Hematopoietic multipotent progenitor cell treated with erythropoietin and hydrocortisone succinate and interleukin-3 and kit ligand, for 17 days (in vitro differentiated cells): ENCODE measurements at places on chromosomes 5 and 9.

DNA sequence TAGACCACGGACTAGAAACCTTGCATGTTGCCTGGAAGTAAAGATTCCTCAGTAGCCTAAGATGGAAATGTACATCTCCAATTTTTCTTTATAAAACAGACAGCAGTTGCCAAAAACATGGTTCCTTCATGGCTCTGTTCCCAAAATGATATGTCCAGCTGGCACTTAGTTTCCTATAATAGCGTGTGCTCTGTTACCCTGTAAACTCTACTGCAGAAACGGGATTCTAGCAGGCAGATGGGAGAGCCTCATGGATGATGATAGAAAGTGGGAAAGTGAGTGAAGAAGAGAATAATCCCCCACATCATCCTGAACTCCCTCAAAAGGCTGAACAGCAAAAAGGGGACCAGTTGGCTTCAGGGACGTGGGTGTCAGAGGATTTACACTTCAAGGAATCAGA, 118.2 kb downstream of the FRMD3 start:
- no peak for DNase-seq

- DNase-seq = no peak
Measured at GRCh38 chr5:142883025-142883424, 112.8 kb downstream of the ARHGAP26 start.

DNA sequence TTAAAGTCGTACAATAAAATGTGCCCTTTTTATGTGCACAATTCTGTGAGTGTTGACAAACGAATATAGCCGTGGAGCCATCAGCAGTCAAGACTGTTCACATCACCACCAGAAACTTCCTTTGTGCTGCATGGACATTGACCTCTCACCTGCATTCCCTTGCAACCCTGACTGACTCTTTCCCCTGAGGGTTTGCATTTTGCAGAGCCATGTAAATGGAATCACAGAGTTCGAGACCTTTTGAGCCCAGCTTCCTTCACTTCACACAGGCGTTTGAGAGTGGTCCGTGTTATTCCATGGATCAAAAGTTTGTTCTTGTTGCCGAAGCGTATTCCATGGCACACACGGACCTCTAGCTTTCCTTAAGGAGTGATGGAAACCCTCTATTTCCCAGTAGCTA, 328.2 kb downstream of the DRD1 start:
- no peak for DNase-seq

DNA sequence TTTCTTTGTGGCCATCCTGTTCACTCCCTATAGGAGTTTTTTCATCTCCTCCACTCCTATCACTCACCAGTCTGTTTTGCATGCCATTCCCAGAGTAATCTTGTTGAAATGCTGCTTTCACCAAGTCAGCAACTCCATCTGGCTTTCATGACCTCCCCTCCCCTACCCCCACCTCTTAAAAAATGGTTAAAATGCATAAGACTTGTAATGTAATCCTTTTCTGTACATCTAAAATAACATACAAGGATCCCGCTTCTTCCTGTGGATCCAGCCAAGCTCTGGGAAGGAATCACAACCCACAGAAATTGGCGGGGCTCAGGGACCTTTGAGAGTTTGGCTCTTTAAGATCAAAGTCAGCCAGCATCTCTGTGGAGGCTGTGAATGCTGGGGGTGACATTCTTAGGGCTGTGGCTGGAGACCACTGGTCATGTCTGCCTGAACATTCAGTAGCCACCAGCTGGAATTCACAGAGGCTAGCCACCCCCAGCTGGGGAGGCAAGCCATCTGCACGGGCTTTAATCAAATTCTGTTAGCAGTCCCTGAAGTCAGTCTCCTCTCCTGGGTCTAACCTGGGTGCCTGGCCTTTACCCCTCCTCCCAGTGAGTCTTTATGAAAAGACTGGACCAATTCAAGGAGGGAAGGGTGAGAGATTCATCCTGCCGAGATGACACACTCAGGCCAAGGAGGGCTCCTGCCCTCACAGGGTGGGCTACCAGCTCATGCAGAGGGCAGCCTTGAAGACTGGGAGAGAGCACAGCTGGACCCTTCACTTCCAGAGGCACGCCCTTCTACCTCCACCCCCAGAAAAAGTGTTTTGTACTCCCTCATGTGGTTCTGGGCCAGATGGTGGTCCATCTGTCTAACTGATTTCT, 132.9 kb downstream of the LIFR start:
- DNase-seq = no peak

DNA sequence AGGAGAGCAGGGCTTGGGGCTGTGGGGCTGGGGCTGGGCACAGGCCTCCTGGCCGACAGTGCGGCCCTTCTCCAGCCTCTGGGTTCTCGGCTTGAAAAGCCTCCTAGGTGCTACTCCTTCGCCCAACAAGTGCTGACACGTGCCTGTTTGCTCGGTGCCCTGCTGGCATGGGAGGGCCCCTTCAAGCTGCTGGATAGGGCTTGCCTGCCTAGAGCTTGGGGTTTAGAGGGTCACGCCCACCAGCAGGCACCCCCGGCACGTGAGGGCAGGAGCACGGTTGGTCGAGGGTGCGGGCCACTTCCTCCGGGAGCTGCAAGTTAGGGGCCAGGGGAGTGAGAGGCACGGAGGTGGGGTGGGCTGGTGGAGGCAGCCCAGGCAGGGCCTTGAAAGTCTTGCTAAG, 106.2 kb downstream of the RXRA start:
- no peak for DNase-seq

DNA sequence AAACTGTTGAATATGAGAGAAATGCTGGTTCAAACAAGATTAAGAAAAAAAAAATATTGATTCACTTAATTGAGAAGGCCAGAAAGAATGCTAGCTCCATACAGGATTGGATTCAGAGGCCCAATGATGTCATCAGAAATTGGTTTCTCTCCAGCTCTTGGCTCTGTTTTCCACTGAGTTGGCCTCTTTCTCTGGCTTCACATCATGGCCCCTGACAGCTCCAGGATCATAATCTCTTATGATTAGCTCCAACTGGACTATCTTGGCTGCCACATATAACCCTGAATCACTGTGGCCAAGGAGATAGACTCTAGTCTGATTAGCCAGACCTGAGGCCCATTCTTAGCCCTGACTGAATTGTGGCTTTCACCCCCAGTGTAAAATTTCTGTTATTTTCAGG, 244.7 kb upstream of the GRAMD2B start:
- DNase-seq = no peak

- DNase-seq = no peak
Measured at GRCh38 chr5:1512541-1513291, 11.0 kb downstream of the LPCAT1 start.

- peak; percentile 63 for DNase-seq
Measured at GRCh38 chr9:131762356-131762932, 22.6 kb upstream of the RAPGEF1 start.

- no peak for DNase-seq
Measured at GRCh38 chr9:27787891-27788290, 214.6 kb upstream of the C9orf72 start.

GRCh38 chr9:79656169-79656568, 84.4 kb downstream of the TLE4 start:
- no peak for DNase-seq

GRCh38 chr9:109456811-109457210, 41.3 kb downstream of the PTPN3 start:
- DNase-seq = no peak

DNA sequence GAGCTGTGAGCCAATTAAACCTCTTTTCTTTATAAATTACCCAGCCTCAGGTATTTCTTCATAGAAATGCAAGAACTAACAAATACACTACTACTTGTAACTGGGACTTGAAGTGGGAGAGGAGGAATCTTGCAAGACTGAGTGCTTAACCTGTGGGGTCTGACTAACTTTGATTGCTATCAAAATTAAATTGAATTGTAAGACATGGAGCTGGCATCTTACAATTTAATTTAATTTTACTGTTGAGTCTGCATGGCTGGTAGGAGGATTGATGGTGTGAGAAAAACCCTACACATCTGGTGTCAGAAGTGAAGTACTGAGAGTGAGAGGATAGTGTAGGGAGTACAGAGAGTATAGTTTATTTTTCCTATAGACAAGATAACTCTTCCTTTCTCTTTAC, 1259.9 kb downstream of the CDH12 start:
- no peak for DNase-seq

GRCh38 chr9:112542593-112543292, 56.1 kb downstream of the KIAA1958 start:
- DNase-seq = no peak

DNA sequence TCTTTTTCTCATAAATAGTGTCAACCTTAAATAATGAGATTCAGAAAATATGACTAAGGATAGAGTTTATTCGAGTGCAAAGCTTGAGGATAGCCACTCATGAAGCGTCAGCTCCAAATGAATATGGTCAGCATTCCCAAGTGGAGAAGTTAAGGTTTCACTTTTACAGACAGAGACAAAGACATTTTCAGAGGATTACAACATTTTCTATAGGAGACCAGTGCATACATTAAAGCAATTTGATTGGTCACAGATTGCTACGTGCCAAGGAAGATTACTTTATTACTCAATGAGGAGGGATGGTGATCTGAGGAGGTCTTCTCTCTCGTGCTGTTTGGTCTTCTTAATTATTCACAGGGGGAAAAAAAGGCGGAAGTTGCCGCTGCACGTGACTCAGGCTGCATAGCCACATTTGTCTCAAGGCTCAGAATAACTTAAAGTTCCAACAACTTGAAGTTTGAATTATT, 60.1 kb upstream of the SPATA31C2 start:
- DNase-seq = no peak

GRCh38 chr5:138504799-138505198, 38.2 kb downstream of the ETF1 start:
- DNase-seq = no peak

DNA sequence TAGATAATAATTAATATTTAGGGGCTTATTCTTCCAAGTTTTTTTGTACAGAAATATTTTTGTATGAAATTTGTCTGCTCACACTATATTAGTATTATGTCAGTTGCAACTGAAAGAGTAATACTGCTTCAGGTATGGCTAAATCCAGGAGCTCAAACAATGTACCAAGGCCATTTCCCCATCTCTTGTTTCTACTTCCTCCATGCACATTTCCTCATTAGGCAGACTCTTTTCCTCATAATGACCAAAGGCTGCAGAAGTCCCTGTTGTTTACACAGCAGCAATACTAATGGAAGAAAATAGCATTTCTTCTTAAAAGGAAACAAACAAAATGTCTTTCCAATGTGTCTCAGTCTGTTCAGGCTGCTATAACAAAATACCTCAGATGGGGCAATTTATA, 9.2 kb upstream of the OTULINL start:
- no peak for DNase-seq

GRCh38 chr9:99299211-99300102, 77.4 kb downstream of the SEC61B start:
- no peak for DNase-seq

DNA sequence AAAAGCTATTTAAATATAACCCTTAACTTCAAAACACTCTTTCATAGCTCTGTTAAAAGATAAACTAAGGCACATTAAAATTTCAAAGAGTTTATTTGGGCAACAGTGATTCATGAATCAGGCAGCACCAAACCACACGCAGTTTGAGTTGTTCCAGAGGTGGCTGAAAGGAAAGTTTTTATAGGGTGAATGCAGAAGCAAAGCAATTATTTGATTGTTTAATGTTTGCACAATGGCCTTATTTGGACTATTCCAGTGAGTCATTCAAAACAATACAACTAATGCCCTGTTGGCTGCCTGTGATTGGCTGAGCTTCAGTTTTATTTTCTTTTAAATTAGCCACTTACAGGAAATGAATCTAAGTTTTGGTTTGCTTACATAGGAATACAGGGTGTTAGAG, 125.3 kb downstream of the CEP120 start:
- no peak for DNase-seq

DNA sequence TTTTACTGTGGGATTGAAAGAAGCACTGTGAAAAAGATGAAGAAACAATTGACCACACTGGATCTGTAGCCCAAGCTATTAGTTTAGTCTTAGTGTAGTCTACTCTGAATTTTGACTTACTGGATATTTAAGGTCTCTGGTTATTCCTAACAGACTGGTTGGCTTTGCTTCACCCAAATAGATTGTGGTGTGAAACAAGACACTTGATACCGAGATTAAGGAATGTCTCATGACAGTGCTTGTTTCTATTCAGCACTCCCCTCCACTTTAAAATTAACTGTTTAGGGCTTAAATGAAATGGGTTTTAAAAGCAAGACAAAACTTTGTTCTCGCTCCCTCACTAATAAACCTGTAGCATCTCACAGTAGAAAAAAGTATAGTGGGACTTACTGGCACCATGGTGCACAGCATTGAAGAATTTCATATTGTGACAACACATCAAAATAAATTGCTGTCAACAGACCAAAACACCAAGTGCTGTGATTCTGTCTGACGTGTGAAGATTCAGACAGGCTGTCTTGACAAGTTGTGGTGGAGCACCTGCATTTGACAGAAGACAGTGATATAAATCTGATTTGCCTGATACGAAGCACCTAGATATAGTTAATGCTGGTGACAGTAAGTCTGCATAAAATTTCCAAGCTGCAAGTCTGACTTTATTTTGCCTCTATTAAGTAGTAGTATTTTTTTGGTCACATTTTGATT, 73.1 kb downstream of the PBX3 start:
- no peak for DNase-seq

- DNase-seq = no peak
Measured at GRCh38 chr5:72064801-72065570, 42.3 kb upstream of the MAP1B start.

DNA sequence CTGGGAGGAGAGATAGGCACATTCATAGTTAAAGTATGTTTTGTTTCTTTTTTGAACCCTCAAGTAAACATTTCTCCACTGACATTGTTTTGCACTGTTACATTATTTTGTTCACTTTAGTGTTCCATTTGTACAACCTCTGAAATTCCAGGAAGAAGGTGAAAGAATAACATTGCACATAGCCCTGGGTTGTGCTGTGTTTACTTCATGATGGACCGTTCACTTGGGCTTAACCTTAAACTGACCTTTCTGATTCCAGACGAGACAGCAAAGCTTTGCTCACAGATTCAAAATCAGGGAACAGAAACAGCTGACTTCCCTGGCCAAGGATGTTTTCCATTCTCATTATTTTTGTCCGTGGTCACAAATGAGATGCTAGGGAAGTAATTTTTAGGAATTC, 42.8 kb upstream of the GDNF start:
- no peak for DNase-seq

DNA sequence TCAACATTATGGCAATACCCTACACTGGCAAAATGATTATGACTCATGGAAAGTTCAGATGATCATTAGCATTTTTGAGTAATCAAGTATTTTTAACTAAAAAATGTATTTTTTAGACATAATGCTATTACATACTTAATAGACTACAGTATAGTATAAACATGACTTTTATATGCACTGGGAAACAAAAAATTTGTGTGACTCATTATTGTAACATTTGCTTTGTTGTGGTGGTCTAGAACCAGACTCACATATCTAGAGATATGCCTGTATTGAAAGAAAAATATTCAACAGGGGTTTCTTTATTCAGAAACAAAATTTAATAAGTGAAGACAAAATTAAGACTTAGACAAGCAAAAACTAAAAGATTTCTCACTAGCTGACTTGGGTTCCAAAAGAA, 385.3 kb upstream of the RIOK2 start:
- DNase-seq = no peak

- DNase-seq = no peak
Measured at GRCh38 chr5:15074651-15075050, 203.1 kb upstream of the ANKH start.

- peak; percentile 18 for DNase-seq
Measured at GRCh38 chr9:120841930-120842684, 615 bp downstream of the PSMD5 start.
